ENCODE measurements at places on chromosomes 2 and 18.

- DNase-seq, result peak; percentile 16
Measured at GRCh38 chr2:50401772-50402653, 629.9 kb downstream of the NRXN1 start.

DNA sequence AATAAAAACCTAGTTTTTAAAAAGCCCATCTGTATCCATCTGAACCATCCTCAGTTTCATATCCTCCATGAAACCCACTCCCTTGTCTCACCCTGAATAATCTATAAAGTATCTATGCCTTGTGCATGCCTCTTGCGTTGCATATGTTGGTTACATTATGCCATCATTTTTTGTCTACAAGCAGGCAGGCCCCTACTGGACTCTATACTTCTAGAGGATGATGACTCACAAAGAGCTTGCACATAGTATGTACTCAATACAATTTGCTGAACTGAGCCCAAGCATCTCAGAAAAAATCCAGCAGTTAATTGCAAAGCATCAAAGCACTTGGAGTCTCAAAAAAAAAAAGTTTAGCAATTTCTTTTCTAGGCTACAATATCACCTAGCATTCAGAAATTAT is 95.6 kb downstream of the DYM start:
- DNase-seq, result no peak

- DNase-seq, result no peak
Measured at GRCh38 chr2:133651861-133652260, 83.6 kb upstream of the NCKAP5 start.

- no peak for DNase-seq
Measured at GRCh38 chr2:33335516-33335915, 140.9 kb upstream of the RASGRP3 start.

GRCh38 chr2:173441222-173441621 is 86.5 kb downstream of the CDCA7 start:
- peak; percentile 42 for DNase-seq

GRCh38 chr2:172095905-172096625 is 6.6 kb downstream of the DLX2 start:
- DNase-seq, result no peak

DNA sequence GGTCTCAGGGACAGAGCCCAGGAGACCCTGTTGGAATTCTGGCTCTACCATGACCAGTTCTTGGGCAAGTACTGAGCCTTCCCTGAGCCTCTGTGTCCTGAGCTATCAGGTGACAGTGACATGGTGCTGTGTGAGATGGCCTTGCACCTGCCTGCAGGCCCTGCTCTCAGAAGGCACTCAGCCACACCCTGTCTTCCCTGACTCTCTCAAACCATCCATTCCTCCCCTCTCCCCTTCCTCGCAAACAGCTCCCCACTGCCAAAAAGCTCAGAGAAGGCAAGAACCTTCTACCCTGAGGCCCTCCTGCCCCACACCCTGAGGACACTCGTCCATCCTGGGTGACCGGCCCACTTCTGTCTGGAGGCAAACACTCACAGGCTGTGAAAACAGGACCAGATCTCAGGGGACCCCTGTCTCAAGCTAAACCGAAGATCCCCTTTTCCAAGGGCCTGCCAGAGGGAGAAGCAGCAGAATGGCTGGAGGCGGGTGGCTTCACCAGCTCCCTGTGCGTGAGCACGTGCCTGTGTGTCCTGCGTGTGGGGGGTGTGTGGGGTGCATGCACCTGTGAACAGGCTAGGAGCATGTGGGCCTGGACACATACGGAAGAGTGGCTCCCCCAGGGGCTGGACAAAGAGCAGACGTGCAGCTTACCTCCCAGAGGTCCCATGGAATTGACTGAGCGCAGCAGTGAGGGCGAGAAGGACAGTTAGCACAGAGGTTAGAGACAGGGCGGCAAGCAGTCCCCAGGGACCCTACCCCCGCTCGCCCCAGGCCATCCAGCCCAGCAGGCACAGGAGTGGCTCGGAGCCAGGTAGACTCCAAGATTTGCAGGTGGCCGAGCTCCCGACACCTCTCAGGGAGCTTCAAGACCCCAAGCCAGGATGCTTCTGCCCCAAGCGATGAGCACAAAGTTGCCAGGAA is 53.9 kb downstream of the BIN1 start:
- DNase-seq, result no peak

DNA sequence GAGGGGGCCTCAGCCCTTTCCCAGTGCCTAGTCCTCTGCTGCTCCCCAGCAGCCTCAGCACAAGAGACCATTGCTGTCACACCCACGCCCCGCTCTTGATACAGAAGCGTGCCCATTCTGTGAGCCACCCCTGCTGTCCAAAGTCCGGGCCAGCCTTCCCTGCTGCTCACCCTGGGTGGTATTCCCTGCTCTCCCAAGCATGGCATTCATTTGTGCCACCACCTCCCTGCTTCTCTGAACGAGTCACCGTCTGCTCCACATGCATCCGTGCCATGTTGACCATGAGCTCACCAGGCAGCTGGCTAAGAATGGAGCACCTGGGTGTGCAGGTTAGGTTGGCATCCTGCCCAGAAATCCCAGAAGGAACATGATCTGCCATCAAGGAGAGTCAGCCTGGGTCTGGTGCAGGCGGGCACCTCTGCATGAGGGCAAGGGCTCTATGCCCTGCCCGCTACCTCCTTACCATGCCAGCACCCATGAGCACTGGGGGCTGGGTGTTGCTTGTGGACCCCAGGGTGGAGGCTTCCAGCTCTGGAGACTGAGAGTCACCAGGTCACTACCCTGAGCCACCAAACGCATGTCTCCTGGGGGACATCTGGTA is 63.0 kb downstream of the TWIST2 start:
- DNase-seq, result no peak

DNA sequence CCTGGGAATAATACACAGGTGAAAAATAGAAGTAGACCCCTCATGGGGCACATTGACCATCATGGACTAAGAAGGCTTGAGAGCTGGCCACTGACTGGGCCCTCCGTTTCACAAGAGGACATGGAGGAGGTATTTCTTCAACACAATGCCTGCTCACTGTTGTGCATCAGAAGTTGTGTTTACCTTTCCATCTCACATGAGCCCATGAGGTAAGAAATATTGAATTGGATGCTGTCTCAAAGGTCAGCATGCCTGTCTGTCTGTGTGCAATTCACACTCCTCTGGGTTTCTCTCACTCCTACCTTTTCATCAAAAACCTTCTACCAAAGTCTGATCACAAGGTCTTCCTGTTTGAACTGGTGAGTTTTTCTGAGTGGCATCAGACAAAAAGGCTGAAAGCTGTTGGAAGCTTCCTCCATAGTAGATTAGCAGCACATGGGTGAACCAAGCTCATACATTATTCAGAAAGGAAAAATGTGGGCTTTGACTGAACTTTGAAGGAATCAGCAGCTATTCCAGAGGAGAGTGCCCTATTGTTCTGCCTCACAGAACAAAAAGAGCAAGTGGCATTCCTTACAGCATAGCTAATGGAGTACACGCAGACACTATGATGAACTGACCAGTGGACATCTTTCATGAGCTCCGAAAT is 143.2 kb upstream of the RND3 start:
- no peak for DNase-seq

DNA sequence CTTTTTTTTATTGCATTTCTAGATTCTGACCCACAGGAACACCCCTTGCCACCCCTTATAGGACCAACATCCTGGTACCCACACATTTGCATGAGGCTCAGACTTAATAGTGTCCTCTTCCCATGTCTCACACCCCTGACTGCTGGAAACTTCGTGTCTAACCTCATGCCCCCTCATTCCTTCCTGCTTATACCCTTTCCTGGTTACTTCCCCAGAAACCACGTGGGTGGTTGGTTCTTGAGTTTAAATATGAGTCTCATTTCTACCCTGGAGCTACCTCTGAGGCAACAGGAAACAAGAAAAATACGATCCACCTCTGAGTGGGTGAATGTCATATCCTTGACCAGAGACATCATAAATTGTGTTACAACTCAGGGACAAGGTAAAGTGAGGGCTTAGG is 1.6 kb downstream of the TNP1 start:
- no peak for DNase-seq

Measured in fibroblast of the conjunctiva (primary cell).